ENCODE measurements at places on chromosomes 5 and 9.

- DNase-seq: no peak
These were observed 2.6 kb upstream of the NIPAL4 start for GRCh38 chr5:157457391-157457790.

DNA sequence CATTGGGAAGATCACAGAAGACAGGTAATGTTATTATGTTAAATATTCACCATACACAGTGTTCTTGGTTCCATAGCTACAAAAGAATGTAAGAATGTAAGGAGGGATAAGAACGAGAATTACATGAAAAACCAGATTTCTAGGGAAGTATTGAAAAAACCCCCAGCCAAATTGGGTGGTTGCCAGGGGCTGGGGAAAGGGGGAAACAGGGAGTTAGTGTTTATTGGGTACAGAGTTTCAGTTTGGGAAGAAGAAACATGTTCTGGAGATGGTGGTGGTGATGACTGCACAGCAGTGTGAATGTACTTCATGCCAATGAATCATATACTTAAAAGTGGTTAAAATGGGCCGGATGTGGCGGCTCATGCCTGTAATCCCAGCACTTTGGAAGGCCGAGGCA lies 40.3 kb downstream of the GLRX start:
- DNase-seq: no peak

DNA sequence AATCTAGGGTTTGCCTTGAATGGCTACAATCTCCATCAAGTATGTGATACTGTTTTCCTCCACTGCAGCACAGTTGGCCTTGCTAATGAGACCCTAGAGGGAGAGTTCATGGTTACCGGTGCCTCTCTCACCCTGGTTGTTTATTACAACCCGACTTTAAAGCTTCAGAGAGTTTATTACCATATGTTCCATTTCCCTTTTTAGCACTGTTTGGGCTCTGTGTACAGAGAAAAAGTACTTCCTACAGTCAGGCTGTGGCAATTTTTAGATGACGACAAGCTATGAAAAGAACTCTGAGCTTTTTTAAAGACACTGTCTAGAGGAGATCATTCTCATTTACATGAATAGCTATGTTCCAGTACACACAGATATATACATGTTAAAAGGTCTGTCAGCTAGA lies 48.8 kb upstream of the PLCXD3 start:
- DNase-seq: no peak

DNA sequence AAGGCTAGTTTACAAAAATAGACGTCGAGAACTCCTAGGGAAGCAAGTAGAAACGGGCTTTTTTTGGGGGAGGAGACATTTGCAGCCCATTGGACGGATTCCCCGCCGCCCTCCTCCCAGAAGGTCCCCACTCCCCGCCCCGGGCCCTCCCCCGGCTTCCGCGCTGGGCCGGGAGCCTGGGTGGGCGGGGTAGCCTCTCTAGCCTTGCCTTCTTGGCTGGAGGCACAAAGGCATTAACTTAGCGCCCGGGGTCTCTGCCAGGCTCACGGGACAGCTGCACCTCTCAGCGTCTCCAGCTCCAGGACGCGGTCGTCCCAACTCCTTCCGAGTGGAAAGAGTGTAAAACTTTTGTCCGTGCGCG lies at the start of gene DMRTA1:
DMRTA1 (plus strand) TSS at position 236 of the 361 bp plus-strand sequence. CDS start 242 bp downstream, outside the sequence.
- no peak for DNase-seq

GRCh38 chr5:38451074-38451725 lies 105.2 kb downstream of the LIFR start:
- DNase-seq: no peak

GRCh38 chr9:114034661-114035062 lies 43.4 kb downstream of the AMBP start:
- no peak for DNase-seq

- DNase-seq: no peak
These were observed 7.9 kb upstream of the RAI14 start for GRCh38 chr5:34648039-34648839.

DNA sequence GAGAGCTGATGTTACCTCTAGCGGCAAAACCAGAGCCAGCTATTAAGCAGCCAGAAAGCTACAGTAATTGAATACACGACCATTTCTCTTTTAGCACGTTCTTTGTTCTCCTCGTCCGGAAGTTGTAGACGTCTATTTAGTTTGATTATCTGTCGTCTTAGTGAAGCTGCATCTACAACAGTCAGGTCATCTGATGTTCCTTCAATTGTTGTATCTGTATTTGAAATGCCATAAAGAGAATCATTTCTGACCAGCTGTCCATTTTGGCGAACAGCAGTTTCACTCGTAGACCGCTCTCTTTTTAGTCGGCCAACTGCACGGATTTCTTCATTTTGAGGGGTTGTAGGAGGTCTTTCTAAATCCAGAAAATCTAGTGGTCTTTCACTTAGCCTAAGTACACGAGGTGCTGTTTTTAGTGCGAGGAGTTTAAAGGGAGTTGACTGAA lies 12.6 kb downstream of the PDE6A start:
- no peak for DNase-seq

- DNase-seq: peak; percentile 35
These were observed at the start of gene FRMPD1 for GRCh38 chr9:37650873-37651768. TSS of gene FRMPD1 (plus strand) at chr9:37650954. CDS start at chr9:37692642, 41,688 bp downstream.

DNA sequence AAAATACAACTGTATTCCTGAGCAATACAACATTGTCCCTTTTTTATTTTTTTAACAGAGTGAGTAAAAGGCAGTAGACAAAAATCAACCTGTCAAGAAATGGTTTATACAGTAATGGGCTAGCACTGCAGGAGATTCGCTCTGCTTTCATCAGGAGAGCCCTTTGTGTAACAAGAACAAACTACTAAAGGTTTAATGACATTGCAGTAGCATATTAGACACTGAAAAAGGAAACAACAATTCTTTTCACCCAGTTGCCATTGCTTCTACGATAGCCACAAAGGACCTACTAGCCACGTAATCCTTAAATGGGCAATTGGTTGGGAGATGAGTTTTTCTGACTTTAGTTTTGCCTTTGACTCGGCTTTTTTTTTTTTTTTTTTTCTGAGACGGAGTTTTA lies 319.8 kb upstream of the TRPM3 start:
- DNase-seq: no peak

GRCh38 chr9:126862104-126862761 lies 1.8 kb downstream of the ZBTB34 start:
- no peak for DNase-seq

DNA sequence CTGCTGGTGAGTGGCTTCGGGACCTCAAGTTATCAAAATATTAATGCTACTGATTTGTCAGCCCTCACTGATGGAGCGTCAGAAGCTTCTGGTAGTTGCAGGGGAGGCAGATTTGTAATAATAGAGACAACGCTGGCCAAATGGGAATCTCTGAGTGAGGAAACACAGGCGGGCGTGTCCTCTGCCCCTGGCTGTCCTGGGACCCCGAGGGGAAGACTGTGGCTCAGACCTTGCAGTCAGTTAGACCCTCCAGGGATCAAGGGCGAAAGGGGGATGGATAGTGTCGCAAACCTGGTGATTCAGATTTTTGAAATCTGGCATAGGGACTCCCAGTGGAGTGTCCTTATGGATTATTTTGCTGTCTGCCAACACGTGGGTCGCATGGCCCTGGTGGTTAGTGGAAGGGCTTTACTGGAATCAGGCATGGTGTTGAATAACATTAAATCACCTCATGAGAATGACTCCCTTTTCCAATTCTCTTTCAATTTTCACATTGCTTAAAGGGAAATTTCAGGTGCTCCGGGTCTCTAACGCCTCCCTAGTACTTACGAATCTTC lies 35.1 kb upstream of the NTNG2 start:
- DNase-seq: no peak

- no peak for DNase-seq
These were observed 51.1 kb downstream of the ENC1 start for GRCh38 chr5:74589204-74590056.

DNA sequence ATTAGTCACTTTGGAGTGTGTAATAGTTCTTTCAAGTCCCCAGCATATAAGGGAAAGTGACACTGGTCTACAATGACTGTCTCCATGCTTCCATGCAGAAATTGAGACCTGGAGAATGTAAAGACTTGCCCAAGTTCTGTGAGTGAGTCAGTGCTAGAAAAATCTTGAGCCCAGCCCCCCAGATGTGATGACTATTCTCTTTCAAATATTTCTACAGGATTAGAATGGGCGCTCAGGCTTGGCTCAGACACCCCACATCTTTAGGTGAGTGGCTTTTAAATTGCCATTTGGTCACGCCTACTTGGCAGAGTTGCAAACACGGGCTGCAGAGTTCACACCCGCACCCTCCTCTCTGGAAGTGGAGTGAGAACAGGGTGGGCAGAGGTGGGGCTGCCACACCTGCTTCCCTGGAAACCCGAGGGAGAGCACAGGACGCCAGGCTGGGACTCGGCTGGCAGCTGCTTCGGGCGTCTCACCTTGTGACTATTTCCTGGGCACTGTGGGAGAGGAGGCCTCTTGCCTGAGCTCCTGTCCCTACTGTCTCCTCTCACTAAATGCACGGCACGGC lies 37.6 kb downstream of the ROPN1L start:
- DNase-seq: no peak

- DNase-seq: no peak
These were observed 1206.0 kb upstream of the C9orf72 start for GRCh38 chr9:28779243-28779642.

GRCh38 chr5:27594141-27594540 lies 555.8 kb upstream of the CDH9 start:
- DNase-seq: no peak

DNA sequence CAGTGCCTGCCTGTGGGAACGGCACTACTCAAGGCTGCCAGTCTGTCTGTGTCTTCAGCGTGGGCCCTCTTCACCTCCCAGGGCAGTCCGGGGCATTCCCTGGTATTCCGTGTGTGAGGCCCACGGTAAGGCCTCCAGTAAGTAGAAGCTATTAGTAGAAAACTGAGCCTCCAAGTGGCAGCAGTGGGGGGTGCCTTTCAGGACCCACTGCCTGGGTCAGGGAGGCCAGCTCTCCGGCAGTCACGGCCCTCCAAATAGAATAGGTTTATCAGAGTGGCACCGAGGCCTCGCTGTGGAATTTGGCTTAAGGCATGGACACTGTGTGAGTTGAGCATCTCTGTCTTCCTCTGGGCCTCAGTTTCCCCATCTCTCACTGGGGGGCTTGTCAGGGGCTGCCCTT lies 23.1 kb downstream of the ADAMTSL2 start:
- no peak for DNase-seq

DNA sequence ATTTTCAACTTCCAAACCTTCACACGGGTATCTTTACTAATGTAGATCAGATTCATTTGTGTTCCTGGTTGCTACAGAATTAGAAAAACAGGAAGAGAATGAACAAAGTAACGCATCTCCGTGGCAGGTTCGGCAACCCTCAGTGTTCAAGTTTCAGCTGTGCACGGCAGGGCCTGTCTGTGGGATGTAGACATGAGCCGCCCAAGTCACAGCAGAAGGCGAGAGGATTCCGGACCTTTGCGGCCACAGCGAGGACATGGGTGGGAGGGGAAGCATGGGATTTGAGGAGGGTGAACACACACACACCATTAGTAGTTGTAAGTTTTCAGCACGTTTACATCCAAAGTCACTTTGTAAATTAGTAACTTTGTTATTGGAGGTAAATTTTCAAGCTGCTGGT lies 31.7 kb upstream of the CEP72 start:
- no peak for DNase-seq

DNA sequence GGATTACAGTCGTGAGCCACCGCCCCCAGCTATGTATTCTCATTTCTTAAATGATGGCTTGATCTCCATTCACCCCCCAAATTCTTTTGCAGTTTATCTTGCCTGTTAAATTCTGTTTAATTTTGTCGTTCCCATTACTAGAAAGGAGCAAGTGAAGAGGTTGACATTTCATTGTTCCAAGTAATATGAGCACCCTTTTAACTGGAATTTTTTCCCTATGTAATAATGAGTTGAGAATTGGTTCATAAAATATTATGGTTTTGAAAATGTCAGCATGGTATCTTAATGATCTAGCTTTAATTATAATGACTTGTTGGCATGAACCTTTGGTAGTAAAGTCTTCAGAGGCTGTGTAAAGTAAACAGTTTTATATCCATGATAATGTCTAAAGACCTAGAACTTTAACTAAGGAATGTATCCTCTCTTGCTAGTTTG lies 37.4 kb downstream of the F2RL2 start:
- no peak for DNase-seq

DNA sequence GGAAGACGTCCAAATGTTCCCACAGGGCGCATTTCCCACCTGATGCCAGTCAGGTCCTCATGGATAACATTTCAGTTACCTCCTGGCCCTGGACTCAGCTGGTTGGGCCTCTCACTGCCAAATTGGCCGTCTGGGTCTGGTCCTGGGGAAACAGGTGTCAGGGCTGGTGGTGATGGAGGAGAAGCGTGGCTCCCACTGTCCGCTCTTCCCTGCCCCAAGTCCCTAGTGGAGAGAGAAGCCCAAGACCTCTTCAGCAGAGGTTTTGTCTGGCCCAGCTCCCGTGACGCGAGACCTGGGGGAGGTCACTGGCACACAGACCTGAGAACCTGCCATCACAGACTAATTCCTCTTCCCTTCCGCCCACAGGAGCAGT lies 27.8 kb upstream of the PRDM12 start:
- no peak for DNase-seq

DNA sequence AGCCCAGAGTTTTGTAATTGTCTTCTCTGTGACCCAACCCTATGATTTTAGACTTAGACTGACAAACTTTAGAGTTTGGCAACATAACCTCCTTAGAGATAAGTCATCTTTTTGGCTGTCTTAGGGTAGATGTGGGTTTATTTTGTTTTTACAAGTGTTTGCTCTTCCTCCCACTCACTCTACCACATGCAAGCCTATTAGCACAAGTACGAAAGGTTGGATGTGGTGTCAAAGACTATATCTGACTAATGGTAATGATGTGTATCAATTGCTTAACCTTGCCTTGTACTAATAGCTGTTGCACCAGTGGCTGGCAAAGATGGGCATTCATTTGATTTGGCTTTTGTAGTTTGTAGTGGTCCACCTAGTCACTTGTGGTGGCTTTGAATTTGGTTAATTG lies 46.5 kb downstream of the SLC25A46 start:
- DNase-seq: no peak

DNA sequence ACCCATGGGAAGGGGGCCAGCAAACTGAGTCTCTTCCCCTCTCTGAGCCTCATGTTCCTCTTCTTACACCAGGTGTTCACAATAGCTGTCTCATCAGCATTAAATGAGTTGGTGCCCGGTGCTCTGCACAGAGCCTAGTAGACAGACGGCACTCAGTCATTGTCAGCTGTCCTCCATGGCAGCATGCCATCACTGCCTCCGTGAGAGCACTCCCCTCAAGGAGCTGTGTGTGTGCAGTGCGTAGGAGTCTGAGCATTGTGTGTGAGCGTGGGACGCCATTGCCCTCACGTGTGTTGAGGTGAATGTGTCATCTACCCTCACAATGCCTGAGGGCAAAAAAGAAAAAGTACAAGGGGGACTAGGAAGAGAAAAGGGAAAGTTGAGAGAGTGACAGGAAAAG lies 536.5 kb downstream of the CDK5RAP2 start:
- DNase-seq: no peak

DNA sequence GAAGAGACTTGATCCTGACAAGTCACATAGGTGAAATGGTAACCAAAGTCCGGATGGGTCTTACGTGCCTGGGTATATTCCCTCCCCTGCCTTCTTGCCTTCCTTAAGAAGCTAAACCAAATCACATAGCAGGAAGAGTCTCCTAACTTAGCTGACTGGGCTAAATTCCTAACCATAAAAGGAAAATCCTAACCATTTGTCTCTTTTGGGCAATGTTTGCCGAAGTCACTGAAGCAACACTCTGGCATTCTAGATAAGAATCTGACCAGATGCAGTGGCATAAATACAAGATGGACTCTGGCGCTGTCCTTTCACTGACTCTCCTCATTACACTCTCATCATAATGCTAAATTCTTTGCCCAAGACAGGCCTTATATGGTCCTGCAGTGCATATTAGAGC lies 625.5 kb upstream of the RORB start:
- DNase-seq: no peak
